Left lung (tissue), 14 donors: ENCODE measurements at places on chromosomes 7 and 10. TPM values are rescaled to one million over a fixed set of nuclear protein-coding genes. Genes with fewer than 3 reads are reported as not detected.
A peak's percentile ranks its signal among the peaks of the same experiment; 100 is the strongest.

Gene IDI2
- not detected for total RNA-seq

GRCh38 chr10:132444877-132445351 lies 47.9 kb downstream of the PWWP2B start:
- DNase-seq: peak; percentile 62

DNA sequence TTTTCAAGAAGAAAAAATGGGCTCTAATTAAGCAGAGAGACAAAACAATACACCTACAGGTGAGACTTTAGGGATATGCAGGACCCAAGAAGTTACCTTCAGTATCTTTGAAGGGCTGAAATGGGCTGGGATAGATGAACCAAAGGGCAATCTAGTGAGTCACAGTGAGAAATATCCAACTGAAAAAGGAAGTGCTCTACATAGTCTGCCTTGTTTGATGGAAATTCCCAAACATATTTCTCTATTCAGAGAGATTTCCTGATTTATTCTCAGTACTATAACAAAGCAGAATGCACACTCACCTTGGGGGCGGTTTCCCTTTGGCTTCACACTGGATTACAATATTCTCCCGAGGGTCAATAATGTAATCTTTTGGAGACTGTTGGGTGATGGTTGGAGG lies 104.1 kb upstream of the LAMB4 start:
- DNase-seq: no peak

- DNase-seq: no peak
These were observed 154.0 kb downstream of the SUGCT start for GRCh38 chr7:40288827-40289226.

GRCh38 chr7:12715372-12716133 lies 28.1 kb downstream of the ARL4A start:
- peak; percentile 83 for DNase-seq

DNA sequence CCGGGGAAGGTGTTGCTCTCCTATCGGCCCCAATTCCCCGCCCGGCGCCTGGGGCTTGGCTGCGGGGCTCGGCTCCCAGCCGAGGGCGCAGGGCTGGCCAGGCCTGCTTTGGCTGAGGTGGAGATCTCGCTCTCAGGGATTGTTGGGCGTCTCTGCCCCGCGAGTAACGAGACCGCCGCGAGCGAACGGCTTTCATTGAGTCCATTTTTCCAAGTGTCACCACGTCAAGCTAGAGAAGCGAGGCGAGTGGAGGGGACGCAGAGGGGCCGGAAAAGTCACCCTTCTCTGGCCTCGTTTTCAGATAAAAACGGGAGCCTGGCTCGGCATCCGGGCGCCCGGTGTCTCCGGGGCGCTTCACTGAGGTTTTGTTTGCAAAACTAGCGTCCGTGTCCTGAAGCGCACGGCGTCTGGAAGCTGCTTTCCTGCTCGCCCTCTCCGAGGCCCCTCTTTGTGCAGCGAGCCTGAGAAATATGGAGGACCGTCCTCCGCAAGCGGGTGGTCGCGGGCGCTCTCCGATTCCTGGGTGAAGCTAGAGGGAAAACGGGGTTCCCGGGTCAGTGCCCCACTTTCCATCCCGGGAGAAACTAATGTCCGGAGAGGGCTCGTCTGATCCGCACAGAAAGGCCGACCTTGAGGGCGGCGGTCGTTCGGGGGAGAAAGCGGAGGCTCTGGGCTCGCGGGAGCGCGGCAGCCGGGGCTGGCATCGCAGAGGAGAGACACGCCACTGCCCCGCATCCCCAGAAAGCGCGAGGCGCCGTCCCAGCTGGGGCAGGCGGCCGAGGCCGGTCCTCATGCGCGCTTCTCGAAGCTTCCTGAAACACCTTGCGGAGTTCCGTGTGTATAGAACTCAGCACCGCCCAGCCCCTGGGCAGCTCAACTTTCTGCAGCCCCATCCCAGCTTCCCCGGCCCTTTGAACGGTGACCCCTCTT lies 3.5 kb upstream of the EN2 start:
- no peak for DNase-seq

- DNase-seq: no peak
These were observed 234.1 kb upstream of the KMT2E start for GRCh38 chr7:104779888-104780287.

- DNase-seq: peak; percentile 54
These were observed 69.4 kb downstream of the ARMH3 start for GRCh38 chr10:101986624-101986971.

- no peak for DNase-seq
These were observed 2.0 kb upstream of the KMT2E start for GRCh38 chr7:105011831-105012502.
